ENCODE measurements at places on chromosomes 1 and 21.

DNA sequence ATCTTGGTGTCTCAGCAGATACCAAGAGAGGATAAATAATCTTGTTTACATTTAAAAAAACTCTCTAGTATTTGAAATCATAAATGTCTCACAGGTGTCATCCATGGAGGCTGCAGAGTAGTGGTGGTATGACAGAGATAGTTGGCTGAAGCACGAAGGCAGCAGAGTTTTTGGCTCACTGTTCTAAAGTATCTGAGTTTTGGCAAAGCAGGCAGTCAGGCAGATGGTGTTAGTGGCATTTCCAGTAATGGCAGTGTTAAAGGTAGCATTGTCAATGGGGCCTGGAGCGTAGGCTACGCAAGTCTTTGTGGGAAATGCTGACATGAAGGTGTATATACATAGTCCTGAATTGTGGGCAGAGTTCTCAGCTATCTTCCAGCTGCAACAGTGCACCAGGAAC, 68.5 kb upstream of the HSD17B7 start:
- DNase-seq = no peak

GRCh38 chr1:153357076-153357852, 390 bp upstream of the S100A9 start:
- DNase-seq = no peak

DNA sequence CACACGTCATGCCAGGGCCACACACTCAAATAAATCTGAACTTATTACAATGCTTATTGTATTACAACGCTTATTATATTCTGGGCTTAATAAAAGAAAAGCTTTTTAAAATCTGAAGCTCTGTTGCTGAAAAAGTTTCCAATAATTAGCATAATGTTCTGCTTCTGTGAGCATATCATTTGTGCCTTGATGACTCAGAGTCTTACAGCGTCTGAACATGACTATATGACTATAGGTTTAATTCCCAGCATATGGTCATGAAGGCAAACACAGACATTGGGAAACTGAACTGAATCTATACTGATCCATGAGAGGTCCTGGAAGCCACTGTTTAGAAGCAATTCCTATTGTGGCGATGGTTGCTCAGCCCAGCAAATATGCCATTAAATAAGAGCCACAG, 66.3 kb downstream of the SIM2 start:
- DNase-seq = no peak

DNA sequence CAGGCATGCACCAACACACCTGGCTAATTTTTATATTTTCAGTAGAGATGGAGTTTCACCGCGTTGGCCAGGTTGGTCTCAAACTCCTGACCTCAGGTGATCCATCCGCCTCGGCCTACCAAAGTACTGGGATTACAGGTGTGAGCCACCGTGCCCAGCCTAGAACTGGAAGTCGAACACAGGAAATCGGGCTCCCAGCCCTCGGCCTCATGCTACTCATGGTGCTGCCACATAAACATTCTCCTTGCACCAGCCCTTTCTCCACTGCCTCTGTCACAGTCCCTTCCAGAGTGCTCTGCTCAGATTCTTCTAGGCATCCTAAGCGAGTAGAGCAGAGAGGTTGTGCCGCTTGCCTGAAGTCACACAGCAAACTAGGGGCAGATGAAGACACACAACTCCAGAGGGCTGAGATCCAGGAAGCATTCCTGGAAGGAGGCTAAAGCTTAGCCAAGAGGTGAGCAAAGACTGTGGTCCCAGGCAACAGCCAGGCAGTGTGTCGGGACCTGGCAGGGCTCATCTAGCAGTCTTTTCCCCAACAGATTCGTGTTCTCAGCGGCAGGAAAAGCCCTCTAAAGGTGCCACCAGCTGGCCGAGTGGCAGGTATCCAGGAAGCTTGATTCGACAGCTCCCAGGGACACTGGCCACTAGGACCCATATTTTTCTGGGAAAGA, 29.6 kb upstream of the NPPB start:
- DNase-seq = no peak

- no peak for DNase-seq
Observed at GRCh38 chr1:162070825-162071224, 1.3 kb downstream of the NOS1AP start.

- DNase-seq = no peak
Observed at GRCh38 chr21:45990049-45990711, 8.6 kb downstream of the COL6A1 start.

DNA sequence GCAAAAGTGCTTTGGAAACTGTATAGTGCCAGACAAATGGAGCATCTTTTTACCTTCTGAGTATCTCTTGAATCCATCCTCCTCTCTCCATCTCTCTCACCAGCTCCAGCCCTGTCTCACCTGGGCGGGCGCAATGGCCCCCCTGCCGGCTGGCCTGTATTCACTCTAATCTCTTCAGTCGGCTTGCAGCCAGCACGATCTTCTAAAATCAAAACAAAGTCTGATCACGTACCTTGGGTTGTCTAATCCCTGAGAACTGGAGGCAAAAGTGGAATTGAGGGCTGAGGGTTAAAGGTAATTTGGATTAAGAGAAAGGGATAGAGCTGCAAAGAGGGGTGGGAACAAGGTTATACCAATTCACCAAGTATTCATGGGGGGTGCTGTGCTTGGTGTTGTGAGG, 46.0 kb upstream of the LRRN2 start:
- no peak for DNase-seq

DNA sequence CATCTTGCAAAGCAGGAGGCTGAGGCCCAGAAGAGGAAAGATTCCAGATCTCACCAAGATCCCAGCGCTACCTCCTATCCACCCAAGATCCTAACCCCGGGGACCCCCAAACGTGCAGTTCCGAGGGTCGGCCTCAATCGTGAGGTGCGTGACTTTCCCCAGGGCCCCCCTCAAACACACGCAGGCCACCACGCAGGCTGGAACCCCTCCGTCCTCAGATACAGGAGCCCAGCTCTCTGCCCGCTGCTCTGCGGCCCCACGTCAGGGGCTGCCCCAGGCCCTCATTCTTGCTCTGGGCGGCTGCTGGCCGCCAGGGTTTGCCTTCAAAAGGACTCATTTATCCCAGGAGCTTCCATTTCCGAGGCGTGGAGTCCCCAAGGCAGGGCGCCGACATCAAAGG, 39.9 kb downstream of the KRTAP10-1 start:
- no peak for DNase-seq

All from stimulated activated CD8-positive, alpha-beta memory T cell treated with anti-CD3 and anti-CD28 coated beads, Interleukin-7, amount 100 ng/mL, for 1 hour (primary cell).